ENCODE measurements at places on chromosomes 13 and 19.
A peak's percentile ranks its signal among the peaks of the same experiment; 100 is the strongest.

- DNase-seq: no peak
These were observed 8.2 kb downstream of the REX1BD start for GRCh38 chr19:18596752-18597157.

DNA sequence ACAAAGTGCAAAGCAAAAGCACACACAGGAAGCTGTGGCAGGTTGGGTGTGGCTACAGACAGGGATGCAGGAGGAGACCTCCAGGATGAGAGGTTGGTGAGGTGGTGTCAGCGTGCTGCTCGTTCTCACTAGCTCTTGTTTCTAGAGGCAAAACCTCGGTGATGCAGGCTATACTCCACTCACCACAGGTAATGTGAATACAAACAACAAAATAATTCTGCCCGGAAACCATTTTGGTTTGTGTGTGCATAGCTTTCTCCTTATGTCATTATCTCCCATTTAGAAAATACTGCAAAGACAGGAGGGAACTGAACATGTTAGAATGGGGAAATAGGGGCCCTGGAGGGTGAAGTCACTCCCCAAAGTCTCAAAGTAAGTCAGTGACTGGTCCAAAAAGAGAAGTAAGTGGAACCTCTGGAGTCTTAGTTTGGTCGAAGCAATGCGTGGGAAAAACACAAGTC is 9.4 kb downstream of the LCP1 start:
- DNase-seq: no peak

GRCh38 chr13:96273196-96273595 is 183.3 kb downstream of the HS6ST3 start:
- no peak for DNase-seq

DNA sequence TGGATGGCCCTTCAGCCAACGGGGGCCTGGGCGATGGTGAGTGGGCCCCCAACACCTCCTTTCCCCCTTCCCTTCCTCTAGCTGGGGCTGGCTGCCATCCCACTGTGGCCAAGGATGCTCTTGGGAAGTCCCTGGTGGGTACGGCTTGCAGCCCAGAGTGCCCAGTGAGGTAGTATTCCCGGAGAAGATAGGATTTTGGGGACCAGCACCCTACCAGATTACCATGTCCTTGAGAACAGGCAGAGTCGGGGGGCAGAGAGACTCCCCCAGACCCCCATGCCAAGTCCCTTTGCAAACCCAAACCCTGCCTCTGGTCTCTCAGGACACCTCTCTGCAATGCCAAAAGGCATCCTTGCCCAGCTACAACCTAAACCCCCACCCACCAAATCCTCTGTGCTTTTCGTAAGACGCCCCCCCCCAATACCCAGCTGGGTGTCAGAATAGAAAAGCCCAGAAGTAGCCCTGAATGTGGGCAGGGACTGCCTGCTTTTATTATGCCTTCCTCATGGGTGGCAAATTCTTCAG is 1.7 kb downstream of the HIF3A start:
- DNase-seq: no peak

- peak; percentile 41 for DNase-seq
These were observed 6.0 kb downstream of the EHD2 start for GRCh38 chr19:47719047-47719859.

GRCh38 chr13:66675620-66676019 is 554.5 kb downstream of the PCDH9 start:
- DNase-seq: no peak

DNA sequence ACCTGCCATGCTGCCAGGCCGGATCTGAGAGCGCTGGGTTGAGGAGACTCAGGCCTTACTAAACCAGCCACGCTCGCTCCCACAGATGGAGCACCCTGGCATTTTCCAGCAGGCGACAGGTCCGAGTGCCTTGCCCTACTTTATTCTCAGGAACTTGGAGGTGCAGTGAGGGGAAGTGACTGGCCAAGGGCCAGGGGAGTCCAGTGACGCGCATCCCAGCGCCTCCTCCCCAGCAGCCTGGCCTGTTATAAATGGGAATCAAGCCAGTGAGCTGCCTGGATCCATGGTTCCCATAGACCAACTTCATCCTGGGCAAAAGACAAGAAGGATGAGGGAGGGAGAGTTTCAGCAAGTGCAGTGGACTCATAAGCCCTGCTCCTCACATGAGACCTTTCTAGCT is 35.5 kb downstream of the TMED1 start:
- DNase-seq: no peak

DNA sequence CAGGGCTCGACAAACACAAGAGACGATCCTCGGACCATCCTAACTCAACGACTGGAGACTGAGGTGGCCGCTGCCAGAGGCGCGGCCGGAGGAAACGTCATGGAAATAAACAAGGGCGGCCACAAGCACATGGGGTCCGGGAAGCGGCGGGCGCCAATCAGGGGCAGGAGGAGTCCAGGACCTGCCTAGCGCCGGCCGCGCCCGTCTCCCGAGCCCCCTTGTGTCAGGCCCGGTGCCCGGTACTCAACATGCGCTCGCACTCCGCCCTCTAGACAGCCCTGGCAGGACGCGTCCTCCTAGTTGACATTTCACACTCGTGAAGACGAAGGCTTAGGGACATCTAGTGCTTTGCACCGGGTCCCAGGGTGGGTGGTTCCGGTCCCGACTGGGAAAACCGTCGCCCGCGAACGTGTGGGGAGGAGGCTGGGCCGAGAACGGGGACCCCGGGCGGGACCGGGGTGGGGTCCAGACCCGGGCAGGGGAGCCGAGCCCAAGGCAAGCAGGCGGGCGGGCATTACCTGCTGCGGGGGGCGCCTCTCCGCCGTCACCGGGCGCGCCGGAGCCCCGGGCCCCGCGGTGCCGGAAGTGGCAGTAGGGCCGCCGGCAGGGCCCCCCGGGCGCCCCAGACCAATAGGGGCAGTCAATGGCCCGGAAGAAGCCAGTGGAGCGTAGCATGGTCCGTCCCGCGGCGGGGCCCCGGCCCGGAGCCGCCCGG is 442 bp downstream of the REXO1 start:
- DNase-seq: no peak

DNA sequence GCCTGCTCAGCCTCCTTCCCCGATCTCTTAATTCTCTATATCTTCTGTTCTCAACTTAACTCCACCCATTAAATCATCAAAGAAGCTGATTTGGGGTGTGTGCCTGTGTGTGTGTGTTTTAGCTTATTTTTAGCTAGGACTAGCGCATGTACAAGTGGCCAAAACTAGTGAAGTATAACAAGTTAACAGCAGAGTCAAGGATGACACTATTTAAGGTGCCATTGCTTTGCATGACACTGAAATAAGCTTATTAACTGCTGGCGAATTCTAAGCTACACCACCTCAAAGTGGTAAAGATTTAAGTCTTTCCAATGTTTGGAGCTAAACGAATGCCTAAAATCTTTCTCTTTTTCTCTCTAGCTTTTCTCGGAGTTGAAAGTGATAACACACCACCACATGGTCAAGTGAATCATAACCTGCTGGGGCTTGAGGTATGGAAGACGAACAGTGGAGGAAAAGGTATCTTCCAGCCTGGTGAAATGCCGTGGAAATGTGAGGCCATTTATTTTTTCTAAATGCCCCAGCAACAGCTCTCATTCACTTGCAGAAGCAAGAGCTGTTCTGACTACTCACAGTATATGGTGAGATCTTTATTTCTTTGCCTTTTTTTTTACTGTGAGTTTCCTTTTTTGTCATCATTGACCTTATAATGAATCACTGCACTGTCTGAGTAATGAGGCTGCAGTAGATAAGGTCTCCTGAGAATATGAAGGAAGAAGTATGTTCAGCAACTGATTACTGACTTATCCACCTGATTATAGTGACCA is 570.3 kb downstream of the PCDH9 start:
- DNase-seq: no peak

DNA sequence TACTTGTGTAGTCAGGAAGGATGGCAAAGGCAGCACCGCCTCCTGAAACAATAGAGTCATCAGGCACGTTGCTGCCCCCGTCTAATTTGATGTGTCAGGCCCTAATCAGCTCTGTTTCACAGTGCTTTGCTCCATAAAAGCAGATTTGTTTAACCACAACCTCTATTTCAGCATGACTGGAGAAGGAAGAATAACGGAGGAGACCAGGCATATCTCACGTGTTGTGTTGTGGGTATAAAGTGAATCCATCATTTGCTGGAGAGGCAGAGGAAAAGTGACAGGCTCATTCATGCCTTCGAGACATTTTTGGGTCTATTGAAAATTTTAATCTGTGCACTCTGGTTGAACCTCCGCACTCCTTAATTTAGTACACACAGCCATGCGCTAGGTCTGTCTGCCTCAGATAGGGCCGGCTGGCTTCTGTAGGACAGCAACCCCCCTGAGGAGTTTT is 940.4 kb upstream of the SLC10A2 start:
- no peak for DNase-seq

DNA sequence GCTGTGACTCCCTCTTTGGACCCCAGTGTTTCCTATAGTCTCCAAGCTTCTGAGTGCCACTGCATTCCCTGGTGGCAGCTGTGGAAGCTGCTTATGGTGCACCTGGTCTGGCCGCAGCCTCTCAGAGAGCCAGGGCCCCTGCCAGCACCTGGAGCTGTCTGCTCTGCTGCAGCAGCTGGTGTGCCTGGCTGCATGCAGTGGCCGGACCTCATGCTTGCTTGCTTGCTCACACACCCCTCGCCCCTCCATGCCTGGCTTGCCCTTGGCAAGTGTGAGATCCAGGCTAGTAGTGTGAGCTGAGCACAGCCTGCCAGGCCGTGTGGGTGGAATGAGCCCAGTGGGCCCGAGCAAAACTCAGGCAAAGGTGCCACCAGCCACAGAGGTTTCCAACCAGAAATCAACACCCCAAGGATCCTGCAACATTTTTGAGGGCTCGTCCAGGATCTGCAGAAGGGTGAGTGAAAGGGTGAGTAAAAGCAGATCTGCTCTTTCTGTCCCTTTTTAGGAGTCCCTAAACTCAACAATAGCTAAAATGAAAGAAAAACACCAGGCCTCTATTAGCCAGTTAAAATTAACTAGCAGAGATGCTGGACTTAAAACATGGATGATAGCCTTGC is 7.6 kb upstream of the MLLT1 start:
- no peak for DNase-seq

GRCh38 chr19:55113570-55114039 is 3.8 kb downstream of the PPP1R12C start:
- DNase-seq: no peak

- DNase-seq: peak; percentile 71
These were observed 44.2 kb downstream of the MBNL2 start for GRCh38 chr13:97266332-97266731.

DNA sequence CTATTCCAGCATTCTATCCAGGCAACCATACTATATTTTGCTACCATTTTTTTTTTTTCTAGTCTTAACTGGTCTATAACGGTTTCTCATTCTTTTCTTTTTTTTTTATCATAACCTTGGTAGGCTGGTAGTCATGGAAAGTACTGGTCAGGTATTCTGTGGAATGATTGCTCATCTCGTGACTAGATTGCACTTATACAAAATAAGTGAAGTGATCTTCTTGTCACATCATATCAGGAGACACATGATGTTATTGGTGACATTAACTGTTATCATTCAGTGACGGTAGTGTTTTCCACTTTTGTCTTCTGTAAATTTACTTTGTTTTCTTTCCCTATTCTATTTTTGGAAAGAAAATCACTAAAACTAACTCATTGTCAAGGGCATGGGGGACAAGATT is 239.3 kb upstream of the SLITRK6 start:
- DNase-seq: no peak

DNA sequence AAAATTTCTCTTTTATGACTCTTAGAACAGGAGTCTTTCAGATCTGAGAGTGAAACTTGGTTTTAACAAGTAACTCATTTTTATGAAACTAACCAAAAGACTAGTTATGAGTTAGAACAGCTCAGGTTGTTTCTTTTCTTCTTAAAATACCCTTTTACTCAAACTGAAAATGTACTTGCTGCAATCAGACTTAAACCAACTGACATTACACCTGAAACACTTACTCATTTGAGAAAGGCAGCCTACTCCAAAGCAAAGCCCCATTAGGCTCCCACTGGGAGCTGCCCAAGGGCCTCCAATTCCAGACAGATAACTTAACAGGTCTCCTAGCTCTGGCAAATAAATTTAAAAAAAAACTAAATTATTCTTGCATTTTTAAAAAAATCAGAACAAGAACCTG is 3.6 kb downstream of the FOXO1 start:
- no peak for DNase-seq

DNA sequence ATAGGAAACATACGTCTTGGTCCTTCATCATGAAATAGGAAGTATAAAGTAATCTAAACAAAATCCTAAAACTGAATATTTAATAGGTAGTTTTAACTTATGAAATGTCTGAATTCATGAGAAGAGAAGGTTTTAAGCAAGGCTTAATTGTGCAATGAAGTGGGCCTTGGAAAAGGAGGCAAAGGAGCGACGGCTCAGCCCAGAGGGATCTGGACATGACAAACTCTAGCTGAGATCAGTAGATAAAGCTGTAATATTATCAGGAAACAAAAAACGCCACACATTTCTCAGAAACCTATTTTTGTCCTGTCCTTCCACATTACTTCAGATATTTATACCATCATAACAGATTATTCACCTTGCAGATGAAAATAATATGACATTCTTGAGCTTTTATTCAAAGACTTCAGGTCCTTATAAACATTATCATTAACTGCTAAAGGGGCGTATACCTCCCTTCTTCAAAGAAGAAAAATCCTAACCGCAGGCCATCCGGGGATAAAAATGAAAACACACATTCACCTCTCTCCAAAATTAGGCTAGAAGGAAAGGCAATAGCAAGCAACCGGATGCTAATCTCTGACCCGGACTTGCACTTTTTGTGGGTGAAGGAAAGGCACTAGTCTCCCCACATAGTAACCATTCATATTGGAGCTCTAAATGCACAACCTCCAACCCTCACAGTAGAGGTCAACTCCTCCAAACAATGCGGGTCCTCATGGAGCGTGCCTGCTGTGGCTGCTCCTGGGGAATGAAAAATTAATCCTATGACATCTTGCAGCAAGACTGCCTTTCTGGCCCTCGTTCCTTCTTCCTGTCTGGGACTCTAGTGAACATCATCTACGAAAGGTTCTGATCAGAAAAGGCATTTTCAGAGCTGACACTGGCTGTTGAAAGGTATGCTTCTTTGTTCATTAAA is 108.8 kb downstream of the TBC1D4 start:
- no peak for DNase-seq

- no peak for DNase-seq
These were observed 96.4 kb downstream of the KLF12 start for GRCh38 chr13:74037762-74038161.

DNA sequence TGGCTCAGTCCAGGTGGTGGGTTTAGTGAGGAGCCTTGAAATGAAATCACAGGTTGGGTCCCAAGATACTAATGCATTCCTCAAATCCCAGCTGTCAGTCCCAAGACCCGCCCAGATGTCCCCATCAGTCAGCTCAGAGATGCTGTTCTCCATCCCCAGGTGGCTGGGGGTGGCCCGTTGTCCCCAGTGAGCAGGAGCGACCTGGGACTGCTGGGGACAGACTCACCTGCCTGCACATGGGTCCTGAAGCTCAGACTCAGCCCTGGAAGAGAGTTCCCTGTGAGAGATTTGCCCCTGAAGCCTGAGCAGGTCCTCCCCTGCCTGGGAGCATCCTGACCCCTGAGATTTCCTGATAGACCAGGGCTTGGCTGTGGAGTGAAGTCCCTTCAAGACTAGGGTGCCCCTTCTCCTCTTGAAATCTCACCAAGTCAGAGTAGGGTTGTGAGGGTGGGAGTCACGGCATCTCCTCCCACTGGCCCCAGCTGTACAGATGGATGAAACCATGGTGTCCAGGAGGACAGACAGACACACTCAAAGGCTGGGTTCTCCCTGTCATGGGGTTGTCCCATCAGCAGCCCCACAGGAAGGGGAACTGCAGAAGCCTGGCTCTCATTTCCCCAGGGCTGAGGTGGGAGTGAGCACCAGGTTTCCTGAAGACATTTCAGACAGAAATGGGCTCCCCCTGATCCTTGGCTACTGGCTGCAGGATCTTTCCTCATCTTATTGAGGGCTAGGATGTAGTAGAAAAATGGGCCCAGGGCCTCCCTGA is 14.4 kb downstream of the LILRA5 start:
- no peak for DNase-seq

All from NCI-H524 treated with DMSO at 0.1 percent for 48 hours (cell line).